Activated CD4-positive, alpha-beta T cell treated with anti-CD3 and anti-CD28 coated beads, Interleukin-2, amount 10 ng/mL, durations not matched to agents 24 days and 14 days (primary cell): ENCODE measurements at places on chromosomes 1 and 21. TPM values are rescaled to one million over a fixed set of nuclear protein-coding genes. Genes with fewer than 3 reads are reported as not detected.

Gene ABCA4
- 0.12 TPM in 1 of 2 replicates, not detected in the other for total RNA-seq

Gene IL10
- 3.4 TPM in 2 replicates for total RNA-seq

Gene OTUD7B
- 36.1 and 38.8 TPM in 2 replicates for total RNA-seq

Gene TAS1R3
- total RNA-seq = 0.28 and 0.38 TPM in 2 replicates

Gene BMP8B
- 0.37 and 0.43 TPM in 2 replicates for total RNA-seq

Gene C2CD2
- 9.3 and 10.6 TPM in 2 replicates for total RNA-seq

Gene ATP1A2
- not detected in 2 replicates for total RNA-seq

Gene RHBDL2
- not detected in 2 replicates for total RNA-seq

Gene C2CD4D
- total RNA-seq = 0.86 and 1.5 TPM in 2 replicates

Gene C8A
- not detected in 2 replicates for total RNA-seq

Gene CRABP2
- total RNA-seq = 0.62 and 1.4 TPM in 2 replicates

Gene CELA2B
- total RNA-seq = not detected in 2 replicates

Gene CHI3L2
- total RNA-seq = 2.3 and 3.9 TPM in 2 replicates

Gene FHAD1
- total RNA-seq = not detected in 2 replicates

Gene CCT8
- total RNA-seq = 432 and 438 TPM in 2 replicates

Gene FABP3
- not detected in 2 replicates for total RNA-seq

Gene ARMH1
- total RNA-seq = 133 and 137 TPM in 2 replicates
